ENCODE measurements at places on chromosomes 6 and 20.

DNA sequence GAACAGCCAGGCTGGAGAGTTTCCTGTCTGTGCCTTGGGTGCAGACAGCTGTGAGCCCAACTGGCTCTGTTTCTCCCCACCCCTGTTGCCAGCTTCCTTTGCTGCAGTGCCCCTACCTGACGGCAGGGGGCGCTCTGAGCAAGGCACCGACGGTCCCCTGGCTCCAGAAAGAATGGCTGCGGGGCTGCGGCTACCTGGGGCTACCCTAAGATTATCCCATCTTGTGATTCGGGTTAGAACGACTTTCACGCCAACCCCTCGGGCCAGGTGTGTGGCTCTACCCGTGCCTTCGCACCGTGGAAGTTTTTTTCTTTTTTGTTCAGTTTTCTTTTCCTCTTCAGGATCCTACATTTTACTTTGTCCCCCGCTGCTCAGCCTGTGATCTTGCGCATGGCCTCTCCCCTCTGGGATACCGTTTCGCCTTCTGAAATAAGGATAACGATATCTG lies 33.4 kb upstream of the AAR2 start:
- DNase-seq: peak; percentile 71

DNA sequence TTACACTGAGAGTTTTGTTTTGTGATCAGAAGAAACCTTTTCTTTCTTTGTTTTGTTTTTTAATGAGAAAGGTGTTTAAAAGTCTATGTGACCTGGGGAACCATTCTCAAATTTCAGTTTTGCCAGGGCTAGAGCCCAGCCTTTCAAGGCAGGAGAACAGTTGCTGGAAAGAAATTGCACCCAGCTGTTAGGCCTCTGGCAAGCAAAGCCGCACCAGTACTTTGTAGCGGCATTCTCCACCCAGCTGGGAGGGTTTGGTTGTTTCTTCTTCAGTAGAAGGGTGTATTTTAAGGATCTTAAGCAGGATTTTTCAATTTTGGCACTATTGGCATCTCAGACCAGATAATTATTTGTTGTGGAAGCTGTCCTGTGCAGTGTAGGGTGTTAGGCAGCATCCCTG lies 16.6 kb upstream of the MAPK13 start:
- no peak for DNase-seq

GRCh38 chr6:73791336-73791735 lies 95.3 kb downstream of the CD109 start:
- no peak for DNase-seq

DNA sequence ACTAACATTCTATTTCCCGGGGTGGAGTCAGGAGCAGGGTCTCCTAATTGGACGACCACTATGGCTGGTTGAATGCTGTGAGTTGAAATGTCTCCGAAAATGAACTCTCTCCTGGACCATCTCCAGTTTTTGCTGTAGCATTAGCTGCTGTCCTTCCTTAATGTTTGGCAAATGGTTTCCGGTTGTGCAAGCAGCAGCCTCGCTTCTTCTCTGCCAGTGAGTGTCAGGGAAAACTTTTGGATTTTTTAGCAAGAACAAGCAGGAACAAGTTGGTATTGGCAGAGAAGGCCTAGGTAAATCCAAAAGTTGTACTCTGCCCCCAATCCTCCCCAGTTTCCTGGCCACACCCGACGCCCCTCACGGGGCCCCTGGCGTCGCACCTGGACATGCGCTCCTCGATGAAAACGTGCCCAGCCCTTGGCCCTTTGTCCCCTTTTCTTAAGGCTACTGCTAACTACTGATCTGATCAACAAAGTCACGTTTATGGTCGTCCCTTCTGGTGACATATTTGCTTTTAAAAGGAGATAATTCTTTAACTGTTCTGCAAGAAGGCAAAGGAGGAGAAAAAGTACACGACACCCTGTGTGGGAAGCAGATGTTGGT lies 103.2 kb downstream of the ARMC2 start:
- DNase-seq: no peak

GRCh38 chr20:6814945-6815344 lies 47.5 kb downstream of the BMP2 start:
- DNase-seq: no peak

- no peak for DNase-seq
Measured at GRCh38 chr20:43029176-43029575, 160.5 kb downstream of the PTPRT start.

Measured in activated naive CD4-positive, alpha-beta T cell treated with anti-CD3 and anti-CD28 coated beads, Interleukin-2, amount 50 U/mL, for 72 hours (primary cell).